Activated effector memory CD4-positive, alpha-beta T cell treated with Interleukin-2 at 50 U/mL for 16 hours (primary cell): ENCODE measurements at places on chromosomes 16 and 17.
A peak's percentile ranks its signal among the peaks of the same experiment; 100 is the strongest.

- DNase-seq, result no peak
Measured at GRCh38 chr16:67149276-67150046, 1.3 kb downstream of the B3GNT9 start.

DNA sequence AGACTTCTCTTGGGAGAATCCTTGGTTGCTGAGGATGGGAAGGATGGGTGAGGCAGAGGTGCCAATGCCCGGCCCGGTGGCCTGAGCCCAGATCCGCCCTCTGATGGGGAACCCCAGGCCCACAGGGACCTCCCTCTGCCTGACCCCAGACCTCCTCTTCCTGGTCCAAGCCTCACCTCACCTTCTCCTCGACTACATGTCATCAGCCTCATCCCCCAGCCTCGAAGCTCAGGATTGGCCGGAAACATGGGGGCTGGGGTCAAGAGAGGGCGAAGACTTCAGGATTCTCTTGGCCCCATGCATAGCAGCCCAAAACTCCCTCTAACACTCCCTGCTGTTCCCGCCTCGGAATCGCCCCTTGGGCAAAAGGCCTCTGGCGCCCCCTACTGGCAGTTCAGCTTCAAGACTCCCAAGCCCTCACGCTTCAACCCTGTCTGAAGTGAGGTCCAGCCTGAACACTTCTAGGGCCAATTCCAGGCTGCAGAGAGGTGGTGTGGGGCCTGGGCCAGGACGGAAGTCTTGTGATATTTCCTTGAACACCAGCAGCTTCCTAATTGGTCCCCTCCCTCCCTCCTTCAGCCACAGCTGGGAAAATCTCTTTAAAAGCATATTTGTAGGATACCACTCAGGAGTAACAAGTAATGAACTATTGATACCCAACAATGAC lies 47.2 kb downstream of the ARHGAP27 start:
- peak; percentile 77 for DNase-seq

GRCh38 chr17:72381597-72382397 lies 261.0 kb downstream of the SOX9 start:
- DNase-seq, result no peak

- DNase-seq, result no peak
Measured at GRCh38 chr17:61926826-61927207, 965 bp downstream of the INTS2 start.

DNA sequence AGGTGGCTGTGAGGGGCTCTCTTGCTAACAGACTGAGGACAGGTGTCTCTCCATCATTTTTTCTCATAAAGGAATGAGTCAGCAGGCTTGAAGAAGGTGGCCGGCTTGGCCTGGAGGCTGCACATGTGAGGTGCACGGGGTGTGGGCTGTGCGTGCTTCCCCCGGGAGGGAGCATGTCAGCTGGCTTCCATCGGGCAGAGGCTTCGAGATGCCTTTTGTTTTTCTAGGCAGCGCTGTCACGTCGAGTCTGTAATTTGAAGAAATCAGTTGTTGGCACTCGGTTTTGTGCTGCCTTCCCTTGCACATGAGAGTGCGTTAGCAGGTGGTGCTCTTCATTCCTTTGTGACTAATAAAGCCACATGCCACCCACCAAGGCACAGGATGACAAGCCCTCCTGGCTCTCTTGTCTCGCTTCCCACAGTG lies 89.7 kb downstream of the NPIPB11 start:
- DNase-seq, result no peak

GRCh38 chr17:81907219-81908145 lies 3.7 kb downstream of the PCYT2 start:
- DNase-seq, result no peak

- no peak for DNase-seq
Measured at GRCh38 chr16:88536971-88537751, 33.0 kb upstream of the ZC3H18 start.
